Right forelimb (tissue), 1 donor: ENCODE measurements at places on chromosomes 6 and 20.

- DNase-seq = no peak
These were observed 21.9 kb downstream of the SGK1 start for GRCh38 chr6:134295953-134296553.

DNA sequence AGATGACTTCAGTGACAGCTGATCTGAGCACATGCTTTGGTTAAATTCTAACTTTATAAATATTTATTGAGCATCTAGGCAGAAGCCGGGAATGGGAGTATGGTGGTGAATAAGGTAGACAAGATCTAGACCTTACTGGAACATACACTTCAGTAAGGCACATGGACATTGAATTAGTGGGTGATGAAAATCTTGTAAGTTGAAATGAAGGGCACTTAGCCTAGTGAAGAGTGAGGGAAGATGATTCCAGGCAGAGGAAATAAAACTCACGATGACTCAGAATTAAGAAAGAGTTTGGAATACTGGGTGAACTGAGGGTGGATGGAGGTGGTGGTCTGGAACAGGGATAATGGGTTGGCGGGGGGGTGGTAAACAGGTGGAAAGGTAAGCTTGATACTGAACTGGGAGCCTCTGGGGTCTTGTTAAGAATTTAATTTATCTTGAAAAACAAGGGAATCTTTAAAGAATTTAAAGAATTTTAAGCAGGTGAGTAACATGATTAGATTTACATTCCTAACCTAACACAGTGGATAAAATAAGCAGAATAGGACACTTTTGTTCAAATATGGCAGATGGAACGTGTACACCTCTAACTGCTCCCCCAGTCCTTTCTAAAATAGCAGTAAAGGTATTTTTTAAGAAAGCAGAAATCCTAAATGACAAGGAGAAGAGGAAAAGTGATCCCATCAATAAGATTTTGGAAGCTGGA, 75.2 kb upstream of the ARHGAP18 start:
- no peak for DNase-seq

GRCh38 chr6:147708170-147708569, 199.7 kb downstream of the SAMD5 start:
- no peak for DNase-seq

- no peak for DNase-seq
These were observed 112.8 kb downstream of the HFE start for GRCh38 chr6:26199773-26200764.

DNA sequence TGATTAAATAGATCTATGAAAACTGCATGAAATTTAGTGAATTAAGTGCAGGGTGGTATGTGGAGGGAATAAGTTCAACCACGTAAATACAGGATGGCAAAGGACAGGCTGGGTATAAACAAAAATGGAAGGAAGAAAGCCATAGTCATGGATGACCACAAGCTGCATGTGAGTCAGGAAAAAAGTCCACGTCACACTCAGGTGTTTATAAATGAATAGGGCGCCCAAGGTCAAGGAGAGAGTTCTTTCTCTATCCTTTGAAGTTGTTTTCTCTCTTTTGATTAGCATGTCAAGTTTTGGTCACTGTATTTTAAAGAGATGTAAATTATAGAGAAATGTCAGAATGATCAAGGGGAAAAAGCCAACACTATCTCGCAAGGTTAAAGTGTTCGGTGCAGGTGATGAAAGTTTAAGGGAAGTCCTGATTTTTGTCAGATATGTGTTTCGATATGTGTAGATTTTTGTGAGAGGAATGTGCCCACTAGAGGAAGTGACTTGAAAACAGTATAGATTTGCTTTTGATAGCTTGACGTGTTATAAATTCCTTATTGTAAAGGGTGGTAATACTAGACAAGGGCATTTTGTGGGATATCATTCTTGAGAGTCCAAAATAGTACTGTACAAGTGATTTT, 58.7 kb downstream of the MAP3K4 start:
- no peak for DNase-seq

DNA sequence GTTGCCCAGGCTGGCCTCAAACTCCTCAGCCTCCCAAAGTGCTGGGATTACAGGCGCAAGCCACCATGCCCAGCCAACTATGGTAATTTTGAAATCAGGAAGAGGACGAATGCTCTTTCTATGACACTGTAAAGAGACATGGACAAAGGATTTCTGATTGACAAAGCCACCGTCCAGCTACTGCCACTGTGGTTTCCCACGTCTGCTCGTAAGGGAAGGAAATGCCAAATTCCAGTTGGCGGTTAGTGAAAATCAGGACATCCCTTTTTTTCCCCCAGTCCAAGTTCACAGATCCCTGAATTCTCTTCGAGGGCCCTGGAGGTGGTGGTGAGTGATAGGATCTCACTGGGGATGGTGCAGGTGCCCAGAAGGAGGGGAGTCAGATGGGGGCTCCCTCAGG, 31.2 kb downstream of the SNAI1 start:
- no peak for DNase-seq

DNA sequence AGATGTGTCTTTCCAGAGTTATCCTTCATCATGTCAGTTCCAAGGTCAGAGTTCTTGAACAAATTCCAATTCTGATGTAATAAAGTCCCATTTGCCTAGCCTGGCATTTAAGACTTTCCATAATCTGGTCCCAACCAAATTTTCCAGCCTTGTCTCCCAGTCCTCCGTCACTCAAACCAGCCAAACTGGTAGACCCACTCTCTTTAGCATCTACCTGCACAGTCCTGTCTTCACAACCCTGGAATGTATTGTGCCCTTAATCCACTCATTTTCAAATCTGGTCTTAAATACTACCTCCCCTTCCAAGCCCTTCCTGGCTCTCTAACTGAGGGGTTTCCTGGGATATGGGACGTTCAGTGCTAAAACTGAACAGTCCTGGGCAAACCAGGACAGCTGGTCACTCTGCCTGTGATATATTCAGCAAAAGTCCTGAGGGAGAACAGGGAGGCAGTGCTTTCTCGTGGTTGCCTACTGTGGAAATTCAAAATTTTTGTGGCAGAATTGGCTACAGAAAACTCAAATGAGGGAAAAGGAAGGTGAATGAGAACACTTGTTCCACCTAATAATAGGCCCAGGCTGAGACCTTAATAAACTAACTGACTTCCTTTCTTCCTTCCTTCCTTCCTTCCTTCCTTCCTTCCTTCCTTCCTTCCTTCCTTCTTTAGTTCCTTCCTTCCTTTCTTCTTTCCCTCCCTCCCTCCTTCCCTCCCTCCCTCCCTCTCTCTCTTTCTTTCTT, 10.8 kb upstream of the AKAP7 start:
- DNase-seq = no peak

- peak; percentile 93 for DNase-seq
These were observed 4.8 kb upstream of the ZKSCAN8 start for GRCh38 chr6:28136585-28137504.

DNA sequence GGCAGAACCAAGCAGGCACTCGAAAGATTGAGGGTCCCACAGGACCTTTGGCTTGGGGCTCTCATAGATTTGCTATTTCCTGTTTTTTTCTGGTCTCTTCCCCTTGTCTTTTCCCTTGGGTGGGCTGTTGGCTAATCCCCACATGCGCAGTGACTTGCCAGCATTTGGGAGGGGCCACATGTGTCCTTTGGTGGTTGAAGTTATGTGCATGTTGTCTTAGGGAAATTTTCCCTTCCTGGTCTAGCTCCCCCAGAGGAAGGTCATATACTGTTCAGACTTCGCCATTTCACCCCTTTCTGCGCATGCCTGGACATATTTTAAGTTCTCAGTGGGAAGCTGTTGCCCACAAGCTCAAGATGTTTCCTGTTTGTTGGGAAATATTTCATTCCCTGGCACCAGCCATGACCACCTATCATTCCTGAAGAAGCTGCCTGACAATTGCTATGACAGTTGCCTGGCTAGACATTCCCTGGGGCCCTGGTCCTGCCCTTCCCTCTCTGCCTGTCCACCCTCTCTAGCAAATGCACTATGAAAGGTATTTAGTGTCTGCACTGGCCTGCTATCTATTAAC, 156.2 kb upstream of the THBS2 start:
- DNase-seq = peak; percentile 26

DNA sequence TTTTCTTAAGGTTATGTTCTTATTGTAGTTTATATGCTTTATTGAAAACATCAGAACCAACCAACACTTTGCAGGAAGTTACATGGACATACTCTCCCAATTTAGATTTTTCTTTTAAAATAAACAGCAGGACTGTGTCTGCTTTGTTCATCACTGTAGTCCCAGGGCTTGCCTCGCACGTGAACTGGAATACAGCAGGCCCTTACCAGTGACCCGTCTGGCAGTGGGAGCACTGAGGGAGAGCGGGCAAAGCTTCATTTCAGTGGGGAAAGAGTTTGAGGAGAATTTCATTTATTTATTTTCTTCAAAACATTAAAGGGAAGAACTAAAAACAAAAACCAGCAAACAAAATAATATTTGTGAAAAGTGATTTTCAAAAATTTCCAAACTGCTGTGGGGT, 230.8 kb downstream of the PAX1 start:
- DNase-seq = no peak

GRCh38 chr6:138485586-138486248, 13.6 kb downstream of the NHSL1 start:
- no peak for DNase-seq

GRCh38 chr20:14523090-14523489, 185.7 kb upstream of the FLRT3 start:
- no peak for DNase-seq

- no peak for DNase-seq
These were observed 162.0 kb downstream of the BTBD9 start for GRCh38 chr6:38477680-38478260.

DNA sequence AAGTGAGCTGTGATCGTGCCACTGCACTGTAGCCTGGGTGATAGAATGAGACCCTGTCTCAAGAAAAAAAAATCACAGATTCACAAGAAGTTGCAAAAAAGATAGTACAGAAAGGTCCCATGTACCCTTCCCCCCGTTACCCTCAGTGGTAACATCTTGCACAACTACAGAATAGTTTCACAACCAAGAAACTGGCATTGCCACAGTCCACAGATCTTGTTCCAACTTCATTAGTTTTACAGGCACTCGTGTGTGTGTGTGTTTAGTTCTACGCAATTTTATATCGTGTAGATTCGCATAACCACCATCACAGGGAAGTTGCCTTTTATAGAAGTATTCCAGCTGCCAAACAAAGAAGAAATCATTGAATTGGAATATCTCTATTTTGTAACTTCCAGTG, 19.1 kb downstream of the SPATA2 start:
- no peak for DNase-seq

- no peak for DNase-seq
These were observed 28.1 kb upstream of the FOXP4 start for GRCh38 chr6:41518118-41518517.

DNA sequence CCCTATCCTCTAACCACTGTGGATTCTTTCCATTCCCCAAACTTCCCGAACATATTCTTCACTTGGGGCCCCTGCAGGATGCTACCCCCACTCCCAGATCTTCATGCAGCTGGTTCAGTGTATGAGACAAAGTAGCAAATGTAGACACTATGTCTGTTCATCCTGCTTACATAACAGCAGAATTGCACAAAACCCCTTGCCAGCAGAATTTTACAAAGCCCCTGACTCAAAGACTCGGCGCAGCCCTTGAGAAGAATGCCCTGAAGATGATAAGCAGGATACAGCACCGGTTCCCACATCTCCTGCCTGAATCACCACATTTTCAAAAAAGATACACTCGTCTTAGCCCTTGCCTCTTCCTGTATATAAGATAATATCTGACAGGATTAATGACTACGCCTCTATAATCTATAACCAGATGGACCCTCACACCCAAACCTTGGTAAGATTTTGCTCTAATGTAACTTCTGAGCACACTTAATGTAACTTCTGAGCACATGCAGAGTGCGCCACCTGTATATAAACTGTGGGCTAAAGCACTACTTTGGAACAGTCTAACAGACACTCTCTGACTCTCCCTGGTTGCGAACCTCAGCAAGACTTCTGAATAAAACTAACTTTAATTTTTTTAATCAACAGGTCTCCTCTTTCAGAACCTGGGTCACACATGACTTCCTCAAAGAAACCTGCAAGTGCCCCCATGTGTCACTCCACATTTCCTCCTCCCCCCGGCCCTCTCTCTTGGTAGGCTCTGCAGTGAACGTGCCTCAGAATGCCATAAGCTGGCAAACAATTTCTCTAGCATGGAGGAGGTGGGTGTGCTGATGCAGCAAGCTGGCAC, 28.7 kb downstream of the RALGAPA2 start:
- no peak for DNase-seq
